Stimulated activated CD8-positive, alpha-beta memory T cell treated with anti-CD3 and anti-CD28 coated beads, Interleukin-7, amount 100 ng/mL, for 24 hours (primary cell): ENCODE measurements at places on chromosomes 16 and 17.

DNA sequence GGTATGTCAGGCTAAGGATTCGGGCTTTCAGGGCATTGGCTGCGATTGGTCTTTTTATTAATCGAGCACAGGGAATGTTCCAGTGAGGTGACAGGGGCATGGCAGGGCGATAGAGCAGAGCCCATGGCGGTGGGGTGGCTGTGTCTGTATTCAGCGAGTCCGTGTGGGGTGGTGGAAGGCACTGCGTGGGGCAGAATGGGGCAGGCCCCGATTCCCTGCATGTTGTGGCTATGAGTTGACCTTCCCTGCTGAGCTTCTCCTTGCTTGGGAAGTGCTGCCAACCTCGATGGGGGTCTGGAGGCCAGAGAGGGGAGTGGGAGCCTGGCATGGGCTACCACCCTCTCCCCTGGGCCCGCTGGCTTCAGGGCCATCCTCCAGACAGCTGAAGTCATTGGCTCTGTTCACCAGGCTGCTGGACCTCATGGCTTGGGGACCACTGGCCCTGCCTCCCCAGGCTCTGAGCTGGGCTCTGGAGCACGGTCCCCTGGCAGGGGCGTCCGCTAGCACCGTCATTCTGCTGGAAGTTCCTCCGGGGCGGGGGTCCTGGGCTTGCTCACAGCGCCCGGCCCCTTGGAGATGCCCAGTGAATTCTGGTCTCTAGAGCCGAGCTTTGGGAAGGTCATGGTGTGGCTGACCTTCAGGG lies 92.1 kb downstream of the NPIPB11 start:
- no peak for DNase-seq

DNA sequence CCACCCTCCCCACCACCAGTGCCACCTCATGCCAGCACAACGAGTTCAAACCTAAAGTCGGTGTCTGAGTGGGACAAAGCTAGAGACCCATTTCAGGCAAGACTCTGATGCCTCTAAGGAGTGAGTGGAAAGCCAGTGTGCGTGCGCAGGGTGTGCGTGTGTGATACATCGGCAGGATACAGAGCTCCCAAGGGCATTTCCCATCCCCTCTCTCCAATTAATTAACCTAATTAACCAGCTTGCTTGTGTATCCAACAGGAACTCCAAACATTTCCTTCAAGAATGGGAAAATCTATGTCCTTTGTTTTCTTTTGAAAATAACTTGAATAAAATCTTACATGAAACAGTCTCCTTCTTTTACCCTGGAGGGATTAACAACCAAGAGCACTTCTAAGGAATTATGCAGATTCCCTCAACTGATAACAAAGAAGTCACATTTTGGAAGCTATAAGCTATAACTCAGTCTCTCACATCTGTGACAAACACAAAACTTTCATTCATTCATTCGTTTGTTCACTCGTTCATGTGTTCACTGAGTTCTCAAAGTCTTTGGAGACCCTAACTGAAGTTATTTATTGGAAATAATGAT lies 9.9 kb downstream of the ATPAF2 start:
- DNase-seq, result no peak

GRCh38 chr16:84692451-84693214 lies 7.2 kb upstream of the USP10 start:
- DNase-seq, result no peak

DNA sequence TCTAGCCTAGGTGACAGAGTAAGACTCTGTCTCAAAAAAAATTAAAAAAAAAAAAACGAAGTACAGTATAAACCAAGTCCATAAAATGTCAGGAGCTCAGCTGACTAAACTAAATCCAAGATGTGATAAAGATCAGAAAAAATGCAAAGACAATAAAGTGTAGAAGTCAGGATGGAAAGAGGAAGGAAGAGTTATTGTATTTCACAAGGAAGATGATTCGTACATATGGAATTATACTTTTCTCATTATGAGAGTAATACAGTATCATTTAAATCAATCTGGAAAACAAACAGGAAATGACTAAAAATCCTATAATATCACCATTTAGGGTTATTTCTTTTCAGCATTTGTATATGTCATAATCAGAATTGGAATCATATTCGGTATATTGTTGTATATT lies 11.4 kb upstream of the APOH start:
- no peak for DNase-seq

DNA sequence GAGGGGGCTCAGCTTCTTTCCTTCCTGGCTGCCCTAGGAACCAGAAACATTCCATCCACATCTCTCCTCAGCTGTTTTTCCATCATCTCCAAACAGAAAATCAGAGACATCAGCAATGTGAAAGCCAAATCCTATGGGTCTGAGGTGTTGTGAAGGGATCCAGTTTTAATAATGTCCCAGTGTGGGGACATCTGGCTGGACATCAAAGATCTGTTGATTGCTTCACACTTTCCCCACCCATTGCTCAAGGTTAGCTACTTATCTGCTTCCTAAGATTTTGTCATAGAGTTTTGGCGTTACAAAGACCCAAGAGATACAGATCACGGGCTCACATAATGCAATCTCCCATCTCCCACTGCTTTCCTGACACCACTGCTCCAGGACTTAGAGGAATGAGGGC lies 47.8 kb upstream of the AXIN2 start:
- no peak for DNase-seq

DNA sequence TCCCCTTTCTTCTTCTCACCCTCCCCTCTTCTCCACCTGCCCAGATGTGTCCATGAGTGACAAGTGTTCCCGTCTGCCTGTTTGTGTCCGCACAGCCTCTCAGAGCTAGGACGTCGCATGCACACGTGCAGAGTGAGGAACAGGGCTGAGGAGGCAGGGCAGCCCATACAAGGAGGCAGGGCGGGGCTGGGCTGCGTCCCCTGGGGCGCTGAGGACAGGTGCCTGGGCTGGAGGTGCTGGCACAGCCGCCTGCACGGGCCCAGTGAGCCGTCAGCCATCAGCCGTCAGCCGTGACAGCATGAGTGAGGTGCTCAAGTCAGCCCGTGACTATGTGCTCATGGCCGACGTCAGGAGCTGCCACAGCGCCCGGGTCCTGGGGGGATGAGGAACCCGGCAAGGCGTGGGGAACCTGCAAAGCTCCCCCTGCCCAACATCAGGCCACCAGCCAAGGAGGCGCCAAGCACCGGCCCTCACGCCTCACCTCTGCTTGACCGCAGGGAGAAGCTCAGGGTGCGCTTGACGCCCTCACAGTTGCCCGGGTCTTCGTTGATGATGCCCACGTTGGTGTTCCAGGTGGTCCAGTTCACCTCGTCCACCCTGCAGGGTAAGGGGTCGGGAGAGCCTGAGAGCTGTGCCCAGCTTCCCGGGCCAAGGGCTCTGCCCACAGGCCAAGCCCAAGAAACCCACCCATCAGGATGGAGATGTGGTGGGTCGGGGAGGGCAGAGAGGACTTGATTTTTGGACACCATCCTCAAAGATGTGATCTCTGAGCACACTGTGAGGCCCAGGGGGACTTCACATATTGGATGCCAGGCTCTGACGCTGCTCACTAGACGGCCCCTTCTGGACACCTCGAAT lies 13.7 kb upstream of the TRPV3 start:
- DNase-seq, result no peak

- no peak for DNase-seq
Measured at GRCh38 chr16:27486344-27486743, 63.4 kb downstream of the GTF3C1 start.

GRCh38 chr16:58346831-58347371 lies 45.4 kb upstream of the GINS3 start:
- DNase-seq, result no peak

DNA sequence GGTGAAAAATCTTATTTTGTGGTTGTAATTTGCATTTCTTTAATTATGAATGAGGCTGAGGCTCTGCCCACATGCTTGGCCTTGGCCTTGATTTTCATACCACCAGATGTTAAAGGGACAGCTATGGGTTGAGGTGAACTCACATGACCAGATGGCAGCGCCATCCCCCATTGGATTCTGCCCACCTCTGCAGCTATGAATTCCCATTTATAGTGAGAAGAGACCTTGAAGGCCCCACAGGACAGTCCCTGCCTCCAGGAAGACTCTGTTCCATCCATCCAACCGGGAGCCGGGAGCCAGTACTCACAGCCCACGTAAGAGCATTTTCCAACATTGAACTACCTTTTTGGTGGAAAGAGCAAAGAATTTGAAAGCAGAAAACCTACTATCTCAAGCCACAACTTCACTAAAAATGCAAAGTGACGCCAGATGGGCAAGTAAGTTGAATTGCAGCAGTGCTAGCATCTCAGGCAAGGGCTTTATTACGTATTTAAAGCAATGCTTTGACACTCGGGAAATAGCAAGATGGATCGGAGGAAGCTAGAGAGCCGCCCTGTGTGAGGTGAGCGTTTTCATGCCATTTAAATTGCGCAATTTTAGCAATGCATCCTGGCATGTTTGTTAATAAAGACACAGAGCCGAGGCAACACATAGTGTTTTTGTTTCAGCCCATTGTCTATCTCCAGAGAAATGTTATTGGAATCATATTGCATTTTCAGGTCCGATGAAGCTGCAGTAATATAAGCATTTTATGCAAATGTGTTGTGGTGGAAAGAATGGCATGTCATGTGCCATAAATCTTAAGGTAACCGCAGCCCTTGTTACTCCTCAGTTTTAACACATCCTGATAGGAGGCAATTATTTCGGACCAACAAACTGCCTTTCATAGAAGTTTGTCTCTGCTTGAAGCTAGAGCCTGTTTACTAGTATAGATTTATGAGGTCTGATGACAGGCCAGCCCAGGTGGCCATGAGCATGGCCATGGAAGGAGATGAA lies 273.4 kb upstream of the TNRC6C start:
- DNase-seq, result no peak

DNA sequence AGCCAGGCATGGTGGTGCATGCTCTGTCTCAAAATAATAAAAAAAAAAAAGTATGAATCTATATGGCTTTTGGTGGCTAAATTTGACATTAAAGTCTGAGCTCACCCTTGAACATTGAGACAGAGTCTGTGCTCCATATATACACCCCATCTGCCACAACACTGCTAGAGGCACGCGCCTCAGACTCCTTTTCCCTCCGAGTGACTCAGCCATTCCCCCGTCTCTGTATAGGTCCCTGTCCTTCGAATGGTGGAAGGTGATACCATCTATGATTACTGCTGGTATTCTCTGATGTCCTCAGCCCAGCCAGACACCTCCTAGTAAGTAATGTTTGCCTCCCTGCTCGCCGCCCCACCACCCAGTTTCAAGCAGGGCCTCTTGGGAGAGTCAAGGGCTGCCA lies 4.5 kb upstream of the EFNB3 start:
- DNase-seq, result no peak

GRCh38 chr16:66054095-66054494 lies 312.4 kb upstream of the CDH5 start:
- no peak for DNase-seq

DNA sequence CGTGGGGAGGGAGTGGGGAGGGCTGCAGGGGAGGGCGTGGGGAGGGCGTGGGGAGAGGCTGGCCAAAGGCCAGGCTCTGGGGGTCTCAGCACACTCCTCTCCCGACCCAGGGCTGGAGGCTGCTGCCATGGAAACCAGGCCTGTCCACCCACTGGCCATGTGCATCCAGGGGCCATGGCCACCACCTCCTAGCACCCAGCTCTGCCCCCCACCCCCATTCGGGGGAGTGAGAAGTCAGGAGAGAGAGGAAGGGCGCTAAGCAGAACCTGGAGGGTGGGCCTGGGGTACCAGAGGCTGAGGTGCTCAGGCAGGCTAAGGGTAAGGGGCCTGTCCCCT lies 29.6 kb downstream of the ENDOV start:
- no peak for DNase-seq

DNA sequence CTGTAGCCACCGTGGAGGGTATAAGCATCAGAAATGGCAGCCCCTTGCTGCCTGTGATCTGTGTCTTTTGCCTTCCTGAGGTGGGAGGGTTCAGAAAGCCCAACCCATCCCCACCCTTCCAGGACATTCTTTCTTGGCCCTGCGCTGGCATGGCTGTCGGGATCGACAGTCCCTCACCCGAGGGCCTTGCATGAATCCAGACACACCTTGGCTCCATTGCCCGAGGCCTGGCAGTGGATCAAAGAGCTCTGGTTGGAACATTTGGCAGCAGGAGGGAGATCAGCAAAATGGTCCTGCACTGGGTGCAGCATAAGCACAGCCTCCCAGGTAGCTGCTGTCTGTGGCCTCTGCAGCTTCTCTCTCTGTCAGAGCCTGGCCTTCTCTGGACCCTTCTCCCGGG lies 246.6 kb upstream of the MAF start:
- no peak for DNase-seq

DNA sequence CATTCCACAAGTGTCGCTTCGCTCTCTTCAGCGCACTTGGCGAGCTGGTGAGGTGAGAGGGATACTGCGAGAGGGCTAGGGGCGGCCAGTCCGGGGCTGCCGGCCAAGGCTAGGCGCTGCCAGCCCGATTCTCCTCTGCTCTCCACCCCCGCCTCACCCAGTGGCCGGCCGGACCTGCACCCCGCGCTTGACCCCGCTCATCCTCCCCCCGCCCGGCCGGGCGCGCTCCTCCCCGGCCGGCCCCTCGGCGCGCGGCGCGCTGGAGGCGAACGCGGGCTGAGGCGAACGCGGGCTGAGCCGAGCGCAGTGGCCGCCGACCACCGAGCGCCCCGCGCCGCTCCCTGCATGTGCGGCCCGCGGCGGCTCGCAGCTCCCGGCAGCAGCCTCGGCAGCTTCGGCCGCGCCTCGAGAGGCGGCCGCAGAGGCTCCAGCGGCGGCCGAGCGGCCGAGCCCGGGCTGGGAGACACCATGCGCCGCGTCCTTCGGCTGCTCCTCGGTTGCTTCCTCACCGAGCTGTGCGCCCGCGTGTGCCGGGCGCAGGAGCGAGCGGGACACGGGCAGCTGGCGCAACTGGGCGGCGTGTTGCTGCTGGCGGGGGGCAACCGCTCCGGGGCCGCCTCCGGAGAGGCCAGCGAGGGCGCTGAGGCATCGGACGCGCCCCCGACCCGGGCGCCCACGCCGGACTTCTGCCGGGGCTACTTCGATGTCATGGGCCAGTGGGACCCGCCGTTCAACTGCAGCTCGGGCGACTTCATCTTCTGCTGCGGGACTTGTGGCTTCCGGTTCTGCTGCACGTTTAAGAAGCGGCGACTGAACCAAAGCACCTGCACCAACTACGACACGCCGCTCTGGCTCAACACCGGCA lies at the start of gene SHISA9:
Gene SHISA9, plus strand, starts transcription at position 2 of the 865 bp plus-strand sequence.
- DNase-seq, result no peak

- DNase-seq, result peak; percentile 60
Measured at GRCh38 chr17:42116705-42117396, 4.3 kb downstream of the KAT2A start.

DNA sequence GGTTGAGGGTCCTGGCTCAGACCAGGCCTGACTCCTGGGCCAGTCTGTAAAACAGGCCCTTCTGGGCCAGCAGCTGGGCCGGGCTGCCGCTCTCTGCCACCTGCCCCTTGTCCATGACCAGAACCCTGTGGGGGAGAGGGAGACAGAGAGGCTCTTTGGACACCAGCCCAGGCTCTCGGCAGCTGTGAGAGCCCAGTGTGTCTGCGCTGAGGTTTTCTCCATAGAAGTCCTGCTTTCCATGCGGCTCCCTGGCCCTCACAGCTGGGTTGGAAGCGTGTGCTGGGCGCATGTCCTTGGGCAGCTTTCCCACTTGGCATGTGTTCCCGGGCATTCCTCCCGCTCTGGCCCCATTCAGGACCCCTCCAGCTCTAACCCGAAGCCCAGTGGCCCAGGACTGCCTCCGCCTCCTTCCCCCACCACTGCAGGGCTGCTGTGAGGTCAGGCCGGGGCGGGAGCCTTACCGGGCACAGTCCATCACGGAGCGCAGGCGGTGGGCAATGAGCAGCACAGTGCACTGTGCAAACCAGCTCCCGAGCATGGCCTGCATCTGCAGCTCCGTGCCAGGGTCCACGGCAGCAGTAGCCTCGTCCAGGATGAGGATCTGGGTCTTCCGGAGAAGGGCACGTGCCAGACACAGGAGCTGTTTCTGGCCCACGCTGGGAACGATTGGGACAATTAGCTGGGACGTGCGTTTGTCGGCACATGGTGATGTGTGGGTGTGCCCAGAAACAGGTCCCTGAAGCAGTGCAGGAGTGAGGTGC lies 73.0 kb downstream of the ABCC6 start:
- DNase-seq, result no peak

- DNase-seq, result no peak
Measured at GRCh38 chr17:59838052-59838916, 54.5 kb downstream of the TUBD1 start.
